ENCODE measurements at places on chromosomes 7 and 10.

DNA sequence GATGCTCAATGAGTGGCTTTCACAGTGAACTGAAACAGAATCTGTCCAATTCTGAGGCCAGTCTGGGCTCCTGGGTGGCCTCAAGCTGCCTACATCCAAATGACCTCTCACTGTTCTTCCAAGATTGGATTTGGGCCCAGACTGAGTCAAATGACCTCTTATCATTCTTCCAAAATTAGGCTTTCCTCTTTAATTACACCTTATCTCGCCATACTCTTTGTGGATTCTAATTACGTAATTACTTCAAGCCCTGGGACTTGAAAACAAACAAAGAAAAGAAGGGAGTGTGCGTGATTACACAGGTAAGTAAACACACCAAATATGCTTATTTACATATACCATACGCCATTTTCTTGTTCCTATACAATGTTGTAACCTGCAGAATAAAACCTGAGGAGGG lies 18.8 kb downstream of the SORBS1 start:
- no peak for DNase-seq

DNA sequence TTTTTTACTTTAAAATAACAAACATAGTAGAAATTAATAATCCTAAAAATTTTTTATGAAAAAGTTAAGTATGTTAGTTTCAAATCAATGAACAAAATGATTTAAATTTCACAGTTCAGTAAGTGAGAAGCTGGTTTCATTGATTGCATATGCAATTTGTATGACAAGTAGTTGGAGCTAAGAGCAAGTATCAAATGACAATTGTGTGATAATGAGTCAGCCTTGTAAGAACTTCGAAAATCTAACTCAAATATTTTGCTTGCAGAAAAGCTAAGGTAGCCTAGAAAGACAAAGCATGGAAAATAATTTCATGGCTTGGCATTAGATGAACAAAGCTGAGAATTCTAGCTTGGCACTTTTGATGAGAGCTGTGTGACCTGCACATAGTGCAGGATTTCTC lies 111.5 kb downstream of the HDAC9 start:
- DNase-seq = no peak

DNA sequence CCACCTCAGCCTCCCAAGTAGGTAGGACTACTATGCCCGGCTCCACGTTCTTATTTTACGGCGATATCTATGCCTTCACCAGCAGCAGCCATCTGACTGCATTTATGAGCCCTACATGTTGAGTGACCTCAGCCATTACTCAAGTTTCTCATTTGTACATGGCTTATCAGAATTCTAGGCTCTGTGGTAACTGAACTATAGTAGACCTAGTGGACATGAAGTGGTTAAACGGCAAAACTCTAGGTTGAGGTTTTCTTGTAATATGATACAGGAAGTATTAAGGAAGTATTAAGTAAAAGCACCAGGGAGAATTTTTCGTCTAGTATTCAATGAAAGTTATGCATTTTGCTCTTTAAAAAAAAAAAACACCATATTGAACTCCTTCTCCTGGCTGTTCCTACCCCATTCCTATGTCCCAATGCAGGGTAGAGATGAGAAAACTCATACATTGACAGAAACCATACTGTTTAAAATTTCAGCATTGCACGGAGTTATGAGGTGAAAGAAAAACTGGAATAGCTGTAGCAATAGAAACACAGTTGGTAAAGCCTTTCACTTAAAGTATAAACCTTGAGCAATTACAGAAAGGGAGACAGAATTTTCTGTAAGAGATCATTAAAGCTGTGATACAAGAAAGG lies 39.8 kb upstream of the EPC1 start:
- DNase-seq = no peak

GRCh38 chr7:11077816-11078215 lies 104.1 kb downstream of the PHF14 start:
- DNase-seq = no peak

DNA sequence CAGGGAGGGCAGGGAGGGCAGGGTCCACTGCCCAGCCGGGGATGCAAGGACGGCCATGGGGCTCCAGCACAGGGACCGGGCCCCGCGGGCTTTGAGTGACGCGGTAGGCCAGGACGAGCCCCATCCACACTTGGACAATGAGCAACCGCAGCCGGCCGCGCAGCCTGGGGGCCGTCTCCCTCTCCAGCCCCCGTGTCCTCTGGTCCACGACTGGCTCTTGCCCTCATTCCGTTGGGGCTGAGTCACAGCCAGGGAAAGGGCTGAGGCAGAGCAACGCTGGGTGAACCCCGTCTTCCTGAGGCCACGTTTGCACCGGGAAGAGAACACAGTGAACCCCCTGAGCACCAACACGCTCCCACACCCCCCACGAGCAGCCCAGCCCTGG lies 23.7 kb downstream of the SHH start:
- DNase-seq = no peak

DNA sequence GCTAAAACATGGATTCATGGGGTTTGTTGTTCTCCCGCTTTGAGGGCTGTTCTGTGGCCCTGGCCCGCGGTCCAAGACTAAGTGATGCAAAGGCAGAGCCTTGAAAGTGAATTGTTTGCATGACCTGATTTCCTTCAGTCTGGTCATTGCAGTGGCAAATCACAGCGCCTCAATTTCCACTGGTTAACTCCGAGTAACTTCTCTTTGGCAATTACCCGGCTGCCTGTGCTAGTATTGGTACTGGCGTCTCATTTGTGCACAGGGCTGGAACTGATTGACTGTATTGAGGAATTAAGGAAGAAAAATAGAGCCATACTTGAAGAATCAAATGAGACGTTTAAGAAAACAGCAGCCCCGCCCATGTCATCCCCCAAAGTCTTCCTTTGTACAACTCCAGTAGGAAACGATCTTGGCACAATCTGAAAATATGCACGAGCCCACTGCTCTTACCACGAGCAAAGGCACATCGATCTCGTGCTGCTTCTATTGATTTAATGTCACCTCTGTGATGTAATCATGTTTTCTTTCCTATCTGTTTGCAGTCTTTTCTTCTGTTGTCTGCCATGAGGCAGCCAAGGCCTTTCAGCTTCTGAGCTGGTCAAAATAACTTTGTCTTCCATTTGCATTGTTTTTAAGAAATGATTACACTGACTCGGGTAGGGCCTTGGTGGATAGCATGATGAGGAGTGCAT lies 60.6 kb upstream of the SHH start:
- no peak for DNase-seq

- no peak for DNase-seq
These were observed 27.7 kb downstream of the ZNF775 start for GRCh38 chr7:150406567-150407421.

DNA sequence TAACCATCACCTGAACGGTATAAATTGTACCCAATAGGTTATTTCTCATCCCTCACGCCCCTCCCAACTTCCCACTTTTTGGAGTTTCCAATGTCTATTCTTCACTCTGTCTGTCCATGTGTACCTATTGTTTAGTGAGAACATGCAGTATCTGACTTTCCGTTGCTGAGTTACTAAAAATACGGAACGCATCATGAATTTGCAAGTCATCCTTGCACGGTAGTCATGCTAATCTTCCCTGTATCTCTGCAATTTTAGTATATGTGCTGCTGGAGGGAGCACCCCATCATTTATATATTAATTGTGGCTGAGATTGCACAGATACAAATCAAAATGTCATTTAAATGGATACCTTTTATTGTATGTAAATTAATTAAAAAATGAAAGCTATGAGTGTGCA lies 75.7 kb upstream of the SFMBT2 start:
- no peak for DNase-seq

DNA sequence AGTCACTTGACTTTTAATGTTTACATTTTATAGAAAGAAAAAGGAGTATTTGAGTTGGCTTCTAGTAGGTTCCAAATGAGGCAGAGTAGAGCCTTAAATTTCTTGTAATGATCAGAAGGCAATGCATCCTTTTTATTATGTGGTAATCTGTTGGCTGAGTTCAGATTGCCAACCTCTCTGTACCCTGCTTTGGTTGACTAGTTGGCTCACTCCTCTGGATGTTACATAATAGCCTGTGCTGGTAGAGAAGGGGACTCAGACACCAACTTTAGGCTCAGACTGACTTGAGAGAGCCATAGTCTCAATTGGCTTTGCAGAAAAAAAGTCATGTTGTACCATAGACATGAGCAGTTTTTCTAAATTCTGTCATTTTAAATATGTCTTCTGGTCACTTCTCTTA lies 46.8 kb upstream of the GLCCI1 start:
- DNase-seq = no peak

- no peak for DNase-seq
These were observed 55.8 kb upstream of the PFKFB3 start for GRCh38 chr10:6146921-6147320.

DNA sequence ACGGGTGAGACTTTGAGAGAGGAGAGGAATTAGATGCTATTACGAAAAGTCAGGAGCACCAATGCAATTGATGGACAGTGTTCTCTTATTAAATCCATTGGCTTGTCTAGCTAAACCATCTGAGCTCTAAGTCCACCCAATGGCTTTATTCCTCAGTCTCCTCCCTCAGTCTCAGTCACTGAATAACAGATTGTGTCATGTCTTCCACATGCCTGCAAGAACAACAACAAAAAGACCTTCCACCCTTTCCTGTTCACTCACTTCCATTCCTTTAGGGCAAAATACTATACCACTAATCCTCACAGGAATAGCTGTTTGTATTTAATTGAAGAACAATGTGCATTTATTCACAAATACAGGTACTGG lies 154.8 kb upstream of the LAMB4 start:
- no peak for DNase-seq

GRCh38 chr7:153902862-153903261 lies 149.3 kb upstream of the DPP6 start:
- DNase-seq = no peak

- DNase-seq = no peak
These were observed 120.7 kb downstream of the PRKAG2 start for GRCh38 chr7:151756076-151756731.

DNA sequence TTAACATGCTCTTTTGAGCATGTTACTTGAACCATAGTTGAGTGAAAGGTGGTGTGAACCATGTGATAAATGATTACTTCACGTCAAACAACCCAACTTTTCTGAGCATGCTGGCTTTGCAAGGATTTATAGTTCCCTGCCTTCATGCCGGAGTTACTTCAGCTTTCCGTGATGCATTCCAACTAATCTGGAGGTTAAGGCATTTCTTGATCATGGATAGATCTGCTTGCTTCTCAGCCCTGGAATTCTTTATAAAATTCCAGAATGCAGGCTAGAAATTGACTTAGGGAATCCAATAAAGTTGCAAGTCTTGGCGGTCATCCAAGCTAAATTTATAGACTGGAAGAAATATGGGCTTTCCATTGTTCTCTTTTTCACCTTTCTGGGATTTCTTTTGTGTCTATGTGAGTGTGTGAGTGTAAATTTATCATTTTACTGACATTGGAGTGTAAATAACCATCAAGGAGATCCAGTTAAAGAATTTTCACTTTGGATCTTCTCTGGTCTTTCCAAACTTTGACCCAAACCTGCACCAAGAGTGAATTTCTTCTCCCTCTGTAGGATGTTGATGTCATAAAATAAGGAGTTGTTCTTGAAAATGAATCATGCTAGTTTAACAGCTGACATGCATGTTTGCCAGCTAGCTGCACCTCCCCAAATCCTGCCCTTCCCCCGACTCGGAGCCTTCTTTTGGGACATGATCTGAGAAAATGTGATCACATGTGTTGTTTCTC lies 289.0 kb downstream of the TWIST1 start:
- DNase-seq = no peak

GRCh38 chr10:13707156-13707881 lies 120.6 kb downstream of the PRPF18 start:
- DNase-seq = peak; percentile 13

- DNase-seq = no peak
These were observed 93.4 kb downstream of the AVL9 start for GRCh38 chr7:32588657-32589056.

DNA sequence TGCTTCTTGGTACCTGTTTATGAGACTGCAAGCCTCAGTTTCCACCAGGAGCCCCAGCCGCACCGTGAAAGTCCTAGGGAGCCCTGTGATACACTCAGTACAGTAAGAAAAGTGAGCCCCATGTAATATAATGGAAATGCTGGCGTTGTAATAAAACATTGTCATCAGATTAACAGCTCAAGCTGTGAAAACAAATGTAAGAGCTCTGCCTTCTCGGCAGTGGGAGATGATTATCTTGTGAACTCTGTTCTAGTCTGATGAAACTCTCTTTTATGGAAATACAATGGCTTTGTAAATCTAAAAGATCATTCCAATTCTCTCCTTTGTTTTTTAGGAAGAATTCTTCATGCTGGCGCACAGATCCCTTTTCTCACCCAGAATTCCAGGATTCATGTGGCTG lies 299.9 kb downstream of the ABCA13 start:
- DNase-seq = no peak

DNA sequence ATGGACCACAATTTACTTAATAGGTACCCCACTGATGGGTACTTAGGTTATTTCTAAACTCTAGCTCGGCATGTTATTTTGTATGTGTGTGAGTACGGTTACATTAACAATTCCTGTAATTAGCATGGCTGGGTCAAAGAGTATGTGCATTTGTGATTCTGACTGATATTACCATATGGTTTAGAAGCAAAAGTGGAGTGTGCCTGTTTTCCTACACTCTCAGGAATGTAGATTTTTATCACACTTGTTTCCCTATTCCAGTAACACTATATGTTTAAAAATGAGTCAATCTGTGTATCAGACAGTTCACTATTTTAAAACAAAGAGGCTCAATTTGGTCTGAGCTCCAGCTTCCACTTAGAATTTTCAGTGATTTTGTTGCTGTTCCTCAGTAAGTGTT lies 44.6 kb upstream of the GSDME start:
- DNase-seq = no peak

DNA sequence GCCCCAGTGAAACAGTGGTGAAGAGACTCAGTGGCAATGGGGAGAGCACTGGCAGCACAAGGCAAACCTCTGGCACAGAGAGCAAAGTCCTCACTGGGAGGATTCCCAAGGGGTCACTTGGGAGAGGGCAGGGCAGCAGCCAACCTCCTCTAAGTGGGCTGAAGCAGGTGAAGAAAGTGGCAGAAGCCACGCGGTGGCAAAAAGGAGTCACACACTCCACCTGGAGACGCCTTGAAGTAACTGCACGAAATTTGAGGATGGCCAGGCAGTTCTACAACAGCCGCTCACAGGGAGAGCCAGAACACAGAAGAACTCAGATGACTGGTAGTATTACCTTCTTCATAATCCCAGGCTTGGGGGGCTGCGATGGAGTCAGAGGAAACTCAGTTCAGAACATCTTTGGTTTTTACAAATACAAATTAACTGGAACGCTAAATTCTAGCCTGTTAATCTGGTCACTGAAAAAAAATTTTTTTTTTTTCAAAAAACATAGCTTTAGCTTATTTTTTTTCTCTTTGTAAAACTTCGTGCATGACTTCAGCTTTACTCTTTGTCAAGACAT lies 574 bp upstream of the IL6 start:
- no peak for DNase-seq

GRCh38 chr7:28999427-28999826 lies 41.3 kb upstream of the TRIL start:
- DNase-seq = no peak

Measured in GOT3 (cell line).